ENCODE measurements at places on chromosomes 2 and 18.

DNA sequence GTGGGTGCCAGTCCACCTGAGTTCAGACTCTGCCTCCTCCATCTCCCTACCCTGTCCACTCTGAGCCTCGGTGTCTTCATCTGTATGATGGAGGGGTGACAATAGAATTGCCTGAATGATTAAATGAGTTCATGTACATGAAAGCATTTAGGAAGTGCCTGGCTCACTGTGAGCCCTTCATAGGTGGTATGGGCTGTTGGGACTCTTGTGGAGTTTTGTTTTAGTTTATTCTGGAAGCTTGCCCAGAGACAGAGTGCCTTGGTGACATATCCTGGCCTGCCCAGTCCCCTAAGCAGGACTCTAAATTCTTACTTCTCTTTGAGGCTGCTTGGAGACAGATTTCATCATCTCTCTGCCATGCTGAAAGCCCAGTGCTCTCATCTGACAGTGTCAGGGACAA is 24.5 kb upstream of the GIGYF2 start:
- DNase-seq, result no peak

GRCh38 chr2:233059547-233059796 is 670 bp upstream of the INPP5D start:
- no peak for DNase-seq

DNA sequence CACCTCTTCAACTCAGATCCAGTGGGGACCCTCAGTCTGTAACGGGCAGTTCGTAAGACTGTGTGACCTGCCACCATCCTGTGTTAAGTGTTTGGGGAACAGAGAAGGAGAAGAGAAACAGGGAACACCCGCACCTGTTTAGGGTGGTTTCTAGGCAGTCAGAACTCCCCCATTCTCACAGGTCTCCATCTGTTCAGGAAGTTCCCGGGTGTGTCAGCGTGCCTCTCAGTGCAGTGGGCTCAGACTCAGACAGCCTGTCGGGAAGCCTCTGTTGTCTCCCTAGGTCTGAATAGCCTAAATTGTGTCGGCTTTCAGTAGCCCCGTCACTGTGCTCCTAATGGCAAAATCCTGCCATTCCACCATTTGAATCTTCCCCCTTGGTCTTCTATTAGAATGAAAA is 256.6 kb downstream of the LOXHD1 start:
- no peak for DNase-seq

GRCh38 chr2:152034257-152034801 is 64.5 kb downstream of the CACNB4 start:
- DNase-seq, result no peak

GRCh38 chr2:55017428-55017827 is 32.8 kb downstream of the RTN4 start:
- no peak for DNase-seq

DNA sequence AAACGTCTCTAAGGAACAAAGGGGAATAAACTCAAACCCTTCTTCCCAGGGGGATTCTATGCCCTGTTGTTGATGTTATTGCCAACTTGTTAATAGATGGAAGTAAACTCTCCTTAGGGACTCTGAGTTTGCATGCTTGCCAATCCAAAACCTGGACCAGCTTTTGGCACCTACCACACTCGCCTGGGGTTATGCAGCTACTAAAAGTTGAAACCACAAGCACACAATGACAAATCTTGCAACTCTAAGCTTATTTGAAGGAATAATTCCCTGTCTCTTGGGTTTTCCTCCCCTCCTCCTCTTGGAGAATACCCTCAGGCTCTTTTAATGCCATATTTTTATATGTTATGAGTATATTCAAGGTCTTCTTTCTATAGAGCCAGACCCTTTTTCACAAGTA is 484.1 kb downstream of the FBXO15 start:
- no peak for DNase-seq

DNA sequence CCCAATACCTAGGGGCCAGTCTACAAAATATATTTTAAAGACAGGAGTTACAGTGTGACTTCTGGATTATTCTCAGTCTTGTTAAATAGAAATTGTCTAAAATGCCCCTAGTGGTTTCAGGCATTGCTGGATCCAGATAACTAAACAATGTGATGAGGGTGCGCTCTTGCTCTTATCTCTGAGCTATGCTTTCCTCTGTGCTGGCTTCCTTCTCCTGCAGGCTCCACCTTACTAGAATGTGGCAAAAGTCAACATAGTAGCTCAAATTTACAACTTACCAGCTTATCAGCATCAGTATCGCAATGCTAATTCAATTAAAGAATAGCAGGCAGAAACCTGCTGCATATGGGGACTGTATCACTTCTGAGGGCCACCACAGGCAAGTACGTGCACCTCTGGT is 61.3 kb upstream of the RNU4ATAC start:
- no peak for DNase-seq

GRCh38 chr2:112967023-112967422 is 10.8 kb upstream of the IL36G start:
- DNase-seq, result no peak

DNA sequence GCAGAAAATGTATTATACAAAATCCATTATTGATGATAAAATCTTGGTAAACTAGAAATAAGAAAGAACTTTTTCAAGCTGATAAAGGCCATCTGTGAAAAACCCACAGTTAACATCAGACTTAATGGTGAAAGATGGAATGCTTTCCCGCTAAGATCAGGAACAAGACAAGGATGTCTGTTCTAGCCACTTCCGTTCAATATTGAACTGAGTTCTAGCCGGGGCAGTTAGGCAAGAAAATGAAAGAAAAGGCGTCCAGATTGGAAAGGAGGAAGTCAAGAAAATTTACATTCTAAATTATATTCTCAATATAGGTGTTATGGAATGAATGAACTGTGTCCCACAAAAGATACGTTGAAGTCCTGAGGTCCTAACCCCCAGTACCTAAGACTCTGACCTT is 39.1 kb upstream of the DTNB start:
- no peak for DNase-seq

DNA sequence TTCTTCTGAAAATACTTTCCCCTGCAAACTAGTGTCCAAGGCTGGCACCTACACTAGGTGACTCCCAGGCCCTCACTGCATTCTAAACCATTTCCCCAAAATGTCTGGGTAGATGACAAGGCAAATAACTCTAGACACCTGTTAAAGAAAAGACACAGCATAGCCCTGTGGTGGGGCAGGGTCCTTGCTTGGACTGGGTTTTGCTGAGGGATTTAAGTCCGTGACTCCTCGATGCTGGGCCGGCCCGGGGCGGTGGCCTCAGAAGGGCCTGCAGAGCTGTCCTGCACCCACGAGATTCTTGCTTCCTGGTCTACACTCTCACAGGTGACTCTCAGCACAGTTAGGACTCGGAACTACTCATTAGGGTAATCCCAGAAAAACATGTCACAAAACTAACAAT is 55.2 kb downstream of the MBP start:
- DNase-seq, result no peak

DNA sequence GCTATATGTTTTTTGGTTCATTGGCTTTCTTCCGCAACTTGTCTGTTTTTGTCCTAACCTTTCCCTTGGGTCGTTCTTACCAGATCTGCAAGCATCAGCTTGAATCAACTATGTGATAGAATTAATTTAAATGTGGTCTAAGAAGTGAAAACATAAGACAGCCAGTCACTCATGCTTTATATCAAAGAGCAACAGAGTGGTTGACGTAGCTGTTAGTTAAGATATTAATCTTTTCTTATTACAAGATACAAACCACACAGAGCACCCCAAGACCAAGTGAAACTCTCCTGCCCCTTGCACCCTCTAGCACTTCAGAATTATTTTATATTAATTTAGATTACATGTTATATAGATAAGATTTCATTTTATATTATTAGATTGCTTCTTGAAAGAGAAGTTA is 15.2 kb downstream of the IL18RAP start:
- no peak for DNase-seq

- DNase-seq, result peak; percentile 40
Observed at GRCh38 chr18:22219568-22220355, 50.4 kb downstream of the GATA6 start.

DNA sequence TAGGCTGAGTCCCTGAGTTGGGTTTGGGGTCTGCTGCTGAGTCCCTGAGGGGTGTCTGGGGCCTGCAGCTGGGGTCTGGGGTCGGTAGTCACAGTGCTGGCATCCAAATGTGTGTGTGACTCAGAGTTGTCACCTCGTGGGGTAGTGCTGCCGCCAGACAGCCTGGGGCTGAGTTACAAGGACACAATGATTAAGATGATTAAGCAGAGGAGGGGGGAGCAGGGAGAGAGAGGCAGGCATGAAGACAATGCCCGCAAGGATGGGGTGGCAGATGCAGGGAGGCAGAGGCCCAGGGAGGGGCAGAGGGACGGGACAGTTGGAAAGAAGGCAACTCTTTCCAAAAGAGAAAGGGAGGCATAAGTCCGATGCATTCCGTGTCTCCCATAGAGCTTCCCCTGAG is 120.2 kb downstream of the CELF4 start:
- DNase-seq, result no peak

DNA sequence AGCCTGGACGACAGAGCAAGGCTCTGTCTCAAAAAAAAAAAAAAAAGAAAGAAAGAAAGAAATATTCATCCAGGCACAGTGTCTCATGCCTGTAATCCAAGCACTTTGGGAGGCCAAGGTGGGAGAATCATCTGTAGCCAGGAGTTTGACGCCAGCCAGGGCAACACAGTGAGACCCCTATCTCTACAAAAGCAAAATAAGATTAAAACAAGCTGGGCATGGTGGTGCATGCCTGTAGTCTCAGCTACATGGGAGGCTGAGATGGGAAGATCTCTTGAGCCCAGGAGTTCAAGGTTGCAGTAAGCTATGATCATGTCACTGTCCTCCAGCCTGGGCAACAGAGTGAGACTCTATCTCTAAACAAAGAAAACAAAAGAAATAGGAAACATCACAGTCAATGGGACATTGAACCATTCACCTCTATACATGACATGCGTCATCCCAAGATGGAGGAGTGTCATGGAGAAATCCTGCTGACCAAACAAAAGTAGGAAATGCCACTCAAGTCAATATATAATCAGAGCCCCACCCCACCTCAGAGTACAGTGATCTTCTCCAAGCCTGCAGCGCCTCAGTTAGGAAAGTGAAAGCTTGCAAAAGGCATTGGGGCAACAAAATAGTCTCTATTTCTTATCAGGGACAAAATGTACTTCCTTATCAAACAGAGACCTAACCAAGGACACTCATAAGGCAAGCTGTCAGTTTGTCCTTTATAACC is 9.8 kb downstream of the FEV start:
- DNase-seq, result no peak

DNA sequence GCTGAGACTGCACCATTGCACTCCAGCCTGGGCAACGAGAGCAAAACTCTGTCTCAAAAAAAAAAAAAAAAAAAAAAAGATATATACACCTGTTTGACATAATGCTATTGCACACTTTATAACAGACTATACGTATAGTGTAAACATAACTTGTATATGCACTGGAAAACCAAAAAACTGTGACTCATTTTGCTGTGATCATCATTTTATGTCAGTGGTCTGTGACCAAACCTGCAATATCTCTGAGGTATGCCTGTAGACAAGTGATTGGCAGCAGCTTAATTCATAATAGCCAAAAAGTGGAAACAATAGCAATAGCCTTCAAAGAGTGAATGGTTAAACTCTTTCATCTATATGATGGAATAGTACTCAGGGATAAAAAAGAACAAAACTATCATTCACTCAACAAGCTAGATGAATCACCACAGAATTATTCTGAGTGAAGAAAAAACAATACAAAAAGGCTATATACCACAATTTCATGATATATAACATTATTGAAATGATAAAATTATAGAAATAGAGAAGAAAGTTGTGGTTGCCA is 6.1 kb downstream of the C2orf76 start:
- DNase-seq, result no peak

- no peak for DNase-seq
Observed at GRCh38 chr2:98509542-98510321, 65.1 kb downstream of the INPP4A start.

DNA sequence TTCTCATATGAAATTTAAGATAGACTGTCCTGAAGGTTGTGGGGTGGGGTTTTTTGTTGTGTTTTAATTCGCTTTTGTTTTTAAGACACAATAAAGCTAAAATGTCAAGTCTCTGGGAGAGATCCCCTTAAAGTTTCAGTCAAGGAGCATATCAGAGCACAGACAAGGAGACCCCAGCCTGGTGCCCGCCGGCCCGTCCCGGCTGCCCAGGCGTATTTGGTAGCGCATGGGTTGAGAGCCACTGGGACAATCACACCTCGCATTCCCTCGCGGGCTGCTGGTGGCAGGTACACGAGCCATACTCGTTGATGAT is 2.6 kb downstream of the LRRTM1 start:
- DNase-seq, result no peak

DNA sequence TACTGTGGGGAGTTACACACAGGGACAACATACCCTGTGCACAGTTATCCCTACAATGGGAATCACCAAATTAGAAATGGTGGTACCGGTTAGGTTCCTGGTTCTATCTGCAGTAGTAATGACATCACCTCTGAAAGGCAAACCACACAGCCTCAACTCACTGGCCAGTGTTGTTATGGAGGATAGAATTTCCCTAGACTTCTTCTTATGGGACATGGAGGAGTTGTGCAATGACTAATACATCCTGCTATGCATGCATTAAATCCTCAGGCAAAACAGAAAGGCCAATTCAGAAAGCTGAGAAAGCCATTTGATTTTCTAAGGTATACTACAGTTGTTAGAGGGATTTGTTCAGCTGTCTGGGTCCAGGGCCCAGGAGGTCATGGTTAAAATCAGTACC is 439.3 kb downstream of the TMX3 start:
- no peak for DNase-seq

DNA sequence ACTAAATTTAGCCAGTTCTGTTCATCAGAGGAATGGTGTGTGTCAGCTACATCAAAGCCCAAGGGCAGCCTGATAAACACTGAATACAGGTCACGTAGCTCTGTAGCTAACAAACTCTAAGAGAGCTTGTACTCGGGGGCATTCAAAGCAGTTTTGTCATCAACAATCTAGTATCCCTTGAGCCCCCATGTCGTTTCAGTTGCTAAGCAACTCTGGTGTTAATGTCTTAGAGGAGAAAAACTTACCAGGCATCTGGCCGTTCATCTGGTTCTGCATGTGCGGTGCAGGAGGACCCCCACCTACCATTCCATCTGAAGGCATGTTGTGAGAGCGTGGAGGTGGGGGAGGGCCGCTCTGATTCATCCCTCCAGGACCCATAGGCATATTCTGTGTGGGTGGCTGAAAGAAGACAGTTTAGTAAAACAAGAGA is 33.1 kb downstream of the SS18 start:
- no peak for DNase-seq

DNA sequence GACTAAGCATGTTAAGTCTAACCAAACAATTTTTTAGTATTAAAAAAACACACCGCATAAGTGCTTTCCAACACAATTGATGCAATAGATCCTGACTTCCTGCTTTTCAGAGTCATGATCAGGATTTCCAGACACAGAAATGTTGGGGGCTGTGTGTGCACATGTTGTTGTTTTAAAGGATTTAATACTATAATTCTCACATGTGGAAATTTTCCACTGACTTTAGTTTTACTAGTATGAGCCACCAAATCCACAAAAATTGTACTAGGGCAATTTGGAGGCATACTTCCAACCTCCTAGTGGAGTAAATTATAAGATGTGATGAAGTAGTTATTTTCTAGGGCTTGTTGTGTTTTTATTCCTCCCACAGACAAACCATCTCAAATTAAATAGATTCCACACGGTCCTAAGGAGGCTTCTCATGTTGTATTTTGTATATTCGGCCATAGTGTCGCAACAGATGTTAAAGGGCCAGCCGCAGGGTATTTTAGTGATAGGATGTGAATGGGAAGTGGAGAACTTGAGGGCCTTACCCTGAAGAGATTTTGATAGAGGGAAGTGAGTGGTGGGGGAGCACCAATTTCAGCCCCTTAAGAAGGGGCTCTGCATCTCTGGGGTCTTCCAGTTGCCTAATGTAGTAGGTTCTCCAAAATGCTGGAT is 108.9 kb upstream of the KLF7 start:
- no peak for DNase-seq

- DNase-seq, result no peak
Observed at GRCh38 chr2:51028829-51029228, 3.1 kb downstream of the NRXN1 start.

All from HEK293T (cell line).